CD4-positive, alpha-beta T cell treated with Interleukin-6 at 100 ng/mL for 8 hours (primary cell): ENCODE measurements at places on chromosomes 3 and 15.

DNA sequence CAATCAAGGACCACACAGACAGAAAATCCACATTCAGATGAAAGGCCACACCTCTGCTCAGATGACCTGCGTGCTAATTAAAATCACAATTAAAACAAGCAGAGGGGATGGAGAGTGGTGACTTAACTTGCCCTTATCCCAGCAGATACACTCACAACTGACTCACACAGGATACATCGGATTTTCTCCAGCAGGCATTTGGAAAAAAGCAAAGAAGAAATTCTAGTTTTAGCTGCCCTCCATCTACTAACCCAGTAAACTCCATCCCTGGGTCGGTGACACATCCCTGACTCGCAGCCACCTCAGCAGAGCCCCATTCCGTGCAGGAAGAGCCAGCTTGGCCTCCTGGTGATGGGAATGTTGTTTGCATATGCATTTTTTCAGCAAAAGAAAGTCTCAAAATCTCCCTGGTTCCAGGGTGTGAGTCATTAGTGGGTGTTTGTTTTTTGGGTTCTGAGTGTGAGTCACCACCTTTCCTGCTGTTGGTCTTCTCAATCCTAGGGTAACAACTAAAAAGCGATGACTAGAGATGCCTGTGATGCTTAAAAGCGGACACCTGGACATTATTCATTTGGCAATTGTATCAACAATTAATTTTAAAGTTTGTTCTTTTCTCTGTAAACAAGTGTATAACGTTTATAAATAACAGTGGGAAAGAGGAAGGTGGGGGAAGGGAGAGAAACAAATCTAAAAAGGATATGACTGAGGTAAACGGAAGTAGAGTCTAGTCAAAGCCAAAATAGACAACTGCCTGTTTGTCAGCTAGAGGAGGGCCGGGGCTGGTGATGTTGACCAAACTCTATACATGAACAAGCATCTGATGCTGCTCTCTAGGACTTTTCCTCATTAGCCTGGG lies 49.8 kb upstream of the SLC4A7 start:
- DNase-seq: peak; percentile 59

DNA sequence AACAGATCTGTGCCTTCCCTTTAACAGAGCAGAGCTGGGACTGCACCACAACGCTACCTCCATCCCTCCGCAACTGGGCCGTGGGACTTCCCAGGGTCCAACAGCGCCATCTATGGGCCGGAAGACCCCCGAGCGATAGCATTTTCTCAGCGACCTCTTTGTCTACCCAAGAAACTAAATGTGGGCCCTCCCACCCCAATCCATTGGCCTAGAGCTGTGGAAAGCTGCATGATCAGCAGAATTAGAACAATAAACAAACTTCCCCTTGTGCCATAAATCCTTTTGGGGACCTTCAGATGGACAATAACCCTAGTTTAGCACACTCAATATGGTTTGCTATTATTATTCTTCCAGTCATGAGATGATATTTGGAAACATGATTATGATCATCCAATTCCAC lies 74.8 kb upstream of the NTRK3 start:
- no peak for DNase-seq

GRCh38 chr15:40925495-40925862 lies 3.7 kb upstream of the DLL4 start:
- DNase-seq: no peak

DNA sequence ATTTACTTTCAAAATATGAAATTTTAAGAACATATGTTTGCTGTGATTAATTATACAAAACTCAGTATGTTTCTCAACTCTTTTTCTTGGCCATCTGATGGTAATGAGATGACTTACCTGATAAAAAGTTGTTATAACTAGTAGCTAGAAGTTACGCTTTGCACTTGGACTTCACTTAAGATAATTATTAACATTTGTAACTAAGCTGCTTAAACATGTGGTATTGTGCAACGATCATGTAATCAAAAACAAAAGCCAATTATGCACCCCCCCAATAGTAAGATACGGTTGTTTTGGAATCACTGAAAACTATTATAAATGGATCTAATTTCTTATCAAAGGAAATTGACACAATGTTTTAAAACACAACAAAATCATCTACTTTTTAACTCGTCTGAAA lies 342.9 kb downstream of the CNTN3 start:
- DNase-seq: no peak

DNA sequence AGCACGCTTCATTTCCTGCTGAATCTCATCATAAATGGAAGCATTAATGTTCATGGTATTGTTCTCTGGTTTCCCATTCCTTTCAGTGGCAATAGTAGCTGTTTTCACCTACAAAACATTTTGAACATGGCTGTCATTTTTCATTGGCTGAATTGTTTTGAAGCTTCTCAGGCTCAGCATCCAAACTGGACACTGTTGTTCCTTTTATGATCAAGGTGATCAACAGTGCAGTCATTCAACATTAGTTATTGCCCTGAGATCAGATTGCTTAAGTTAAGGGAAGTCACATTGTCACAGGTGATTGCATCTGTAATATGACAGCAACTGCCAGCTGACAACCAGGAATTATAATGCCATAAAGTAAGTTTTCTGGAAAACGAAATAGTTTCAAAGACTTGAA lies 46.9 kb downstream of the SATB1 start:
- no peak for DNase-seq

- no peak for DNase-seq
Measured at GRCh38 chr3:73635254-73635653, 10.5 kb upstream of the PDZRN3 start.

DNA sequence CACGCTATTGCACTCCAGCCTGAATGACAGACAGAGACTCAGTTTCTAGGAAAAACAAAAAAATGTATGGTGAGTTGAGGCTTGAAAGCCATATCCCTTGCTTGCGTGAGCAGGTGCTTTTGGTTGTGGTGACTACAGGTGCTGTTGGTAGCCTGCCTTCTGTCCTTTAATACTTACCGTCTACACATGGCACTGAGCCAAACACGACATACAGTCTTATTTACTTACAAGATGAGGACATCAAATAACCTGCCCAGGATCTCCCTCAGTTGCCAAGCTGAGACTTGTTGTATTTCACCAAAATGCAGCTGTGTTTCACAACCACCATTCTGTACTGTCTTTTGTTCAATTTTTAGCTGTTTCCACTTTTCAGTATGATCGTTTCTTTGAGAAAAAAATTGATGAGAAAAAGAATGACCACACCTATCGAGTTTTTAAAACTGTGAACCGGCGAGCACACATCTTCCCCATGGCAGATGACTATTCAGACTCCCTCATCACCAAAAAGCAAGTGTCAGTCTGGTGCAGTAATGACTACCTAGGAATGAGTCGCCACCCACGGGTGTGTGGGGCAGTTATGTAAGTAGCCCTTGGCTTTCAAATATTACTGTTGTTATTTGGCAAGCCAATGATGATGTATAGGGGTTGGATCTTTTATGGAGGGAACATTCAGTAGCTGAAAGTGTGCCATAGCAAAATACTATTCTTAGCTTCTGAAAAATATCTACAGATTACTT lies 6.5 kb downstream of the ALAS1 start:
- DNase-seq: no peak

DNA sequence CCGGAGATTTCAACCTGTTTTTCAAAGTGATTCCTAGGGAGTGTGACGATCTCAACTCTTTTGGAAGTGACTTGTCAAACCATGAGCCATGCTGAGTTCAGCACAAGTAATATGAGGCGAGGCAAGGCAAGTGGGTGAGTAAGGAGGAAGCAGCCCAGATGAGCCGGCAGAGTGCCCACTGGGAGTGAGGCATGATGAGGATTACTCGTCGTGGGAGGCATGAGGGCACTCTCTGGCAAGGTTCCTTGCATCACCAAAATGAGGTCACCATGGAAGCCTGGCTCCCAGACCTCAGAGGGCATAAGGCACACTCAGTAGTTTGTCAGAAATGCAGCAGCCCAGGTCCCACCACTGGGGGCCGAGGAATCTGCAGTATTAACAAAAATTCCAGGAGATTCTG lies 636.1 kb downstream of the MAGI1 start:
- no peak for DNase-seq

GRCh38 chr3:127006781-127007436 lies 24.0 kb downstream of the PLXNA1 start:
- DNase-seq: no peak

GRCh38 chr3:100516232-100516631 lies 23.8 kb downstream of the TMEM45A start:
- DNase-seq: no peak

GRCh38 chr15:74624020-74624602 lies 8.5 kb downstream of the CLK3 start:
- DNase-seq: no peak

DNA sequence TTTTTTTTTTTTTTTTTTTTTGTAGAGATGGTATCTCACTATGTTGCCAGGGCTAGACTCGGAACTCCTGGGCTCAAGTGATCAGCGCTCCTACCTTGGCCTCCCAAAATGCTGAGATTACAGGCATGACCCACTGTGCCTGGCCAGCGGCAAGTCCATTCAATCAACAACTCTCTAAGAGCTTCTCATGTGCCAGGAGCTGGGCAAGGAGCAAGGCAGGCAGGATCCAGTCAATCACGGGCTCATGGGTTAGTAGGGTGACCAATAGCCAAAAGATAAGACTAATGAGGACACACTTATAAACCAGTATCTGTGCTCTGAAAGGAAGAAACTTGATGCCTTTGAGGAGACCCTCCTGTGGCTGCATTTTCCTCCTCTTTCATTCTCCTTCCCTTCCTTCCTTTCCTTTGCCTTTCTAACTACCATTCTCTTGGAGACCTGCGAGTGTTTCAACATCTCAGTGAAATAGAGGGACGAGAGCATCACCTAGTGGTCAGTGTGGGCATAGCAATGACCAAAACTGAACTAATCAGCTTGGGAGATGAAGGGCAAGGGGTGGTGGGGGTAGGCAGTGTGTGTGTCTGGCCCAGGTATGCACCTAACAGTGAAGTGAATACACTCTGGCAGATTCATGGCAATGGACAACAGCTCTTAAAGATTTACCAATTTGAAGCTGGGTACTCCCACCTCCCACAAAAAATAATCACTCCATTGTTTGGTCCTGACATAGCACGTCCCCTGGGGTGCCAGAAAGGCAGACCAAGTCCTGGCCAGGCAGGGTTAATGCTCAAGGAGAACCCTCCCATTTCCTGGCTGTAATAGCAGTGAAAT lies 6.3 kb downstream of the RPP25 start:
- peak; percentile 74 for DNase-seq
